ENCODE measurements at places on chromosomes 6 and 20. TPM values are rescaled to one million over a fixed set of nuclear protein-coding genes. Genes with fewer than 3 reads are reported as not detected.

DNA sequence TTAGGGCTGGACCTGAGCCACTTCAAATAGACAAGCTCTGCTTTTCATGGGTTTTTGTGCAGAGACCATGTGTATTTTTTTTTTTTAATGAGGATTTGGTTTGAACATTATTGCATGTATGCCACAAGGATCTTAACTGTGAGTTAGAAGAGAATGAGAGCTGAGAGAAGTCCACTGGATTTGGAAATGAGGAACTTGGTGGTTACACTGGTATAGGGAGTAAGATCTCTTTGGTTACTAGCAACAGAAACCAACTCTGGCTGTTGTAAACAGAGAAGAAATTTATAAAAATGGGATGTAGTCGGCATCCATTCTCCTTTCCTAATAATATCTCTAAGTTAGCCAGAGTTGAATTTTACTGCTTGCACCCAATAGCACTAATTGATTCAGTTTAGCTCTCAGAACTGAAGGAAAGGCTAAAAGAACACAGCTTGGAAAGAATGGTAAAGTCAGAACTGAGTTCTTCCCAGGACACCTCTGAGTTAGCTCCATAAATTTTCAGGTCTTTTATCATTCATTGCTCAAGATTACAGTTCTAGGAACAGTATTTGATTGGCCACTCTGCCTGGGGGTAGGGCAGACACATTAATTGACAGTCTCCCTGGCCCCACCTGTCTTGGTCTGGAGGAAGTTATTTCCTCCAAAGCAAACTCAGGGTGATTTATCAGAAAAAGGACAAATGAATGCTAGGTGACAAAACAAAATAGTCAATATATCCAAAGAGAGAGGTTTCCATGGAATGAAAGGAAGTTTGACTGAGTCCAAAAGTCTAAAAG lies 3.9 kb upstream of the WFDC2 start:
- DNase-seq, result no peak

The KCNK16 gene
- not detected for total RNA-seq

The POM121L2 gene
- not detected for total RNA-seq

GRCh38 chr20:3072530-3073250 lies 1.3 kb downstream of the OXT start:
- no peak for DNase-seq

- no peak for DNase-seq
Measured at GRCh38 chr20:63081831-63082230, 75.1 kb upstream of the BHLHE23 start.

The FLRT3 gene
- 7.9 TPM for total RNA-seq

The GRM4 gene
- total RNA-seq, result not detected

DNA sequence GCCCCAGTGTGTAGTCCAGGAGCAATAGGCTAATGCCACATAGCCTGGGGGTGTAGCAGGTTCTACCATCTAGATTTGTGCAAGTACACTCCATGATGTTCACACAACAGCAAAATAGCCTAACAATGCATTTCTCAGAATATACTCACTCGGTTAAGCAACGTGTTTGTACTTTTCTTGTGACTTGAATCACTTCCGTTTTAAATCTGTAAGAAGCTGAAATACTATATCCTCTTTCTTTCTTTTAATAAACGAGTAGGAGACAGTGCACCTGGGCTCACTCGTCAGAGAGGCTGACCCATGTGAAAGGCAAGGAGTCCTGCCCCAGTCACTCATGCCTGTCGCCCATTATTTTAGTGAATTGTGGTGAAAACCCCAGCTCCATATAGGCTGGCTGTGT lies 201.6 kb downstream of the FOXA2 start:
- DNase-seq, result no peak

GRCh38 chr6:27809939-27810767 lies 102.0 kb downstream of the OR2B2 start:
- DNase-seq, result peak; percentile 82

DNA sequence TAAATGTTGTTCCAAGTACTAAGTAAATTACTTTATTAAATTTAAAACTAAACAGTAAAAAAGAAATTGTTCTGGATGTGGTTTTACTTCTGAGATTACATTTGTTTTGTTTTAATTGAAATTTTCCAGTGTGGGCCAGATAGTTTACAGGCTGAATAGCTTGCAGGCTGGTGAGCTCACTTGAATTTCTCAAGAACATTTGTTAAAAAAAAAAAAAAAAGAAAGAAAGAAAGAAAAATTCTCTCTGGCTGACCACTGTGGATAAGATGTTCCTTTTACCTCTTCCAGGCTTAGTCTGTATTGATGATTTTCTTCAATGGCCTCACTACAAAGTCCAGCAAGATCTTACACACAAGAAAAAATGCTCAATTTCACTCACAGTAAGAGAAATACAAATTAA lies 85.4 kb downstream of the PLCG1 start:
- no peak for DNase-seq

GRCh38 chr6:163635731-163636364 lies 221.3 kb downstream of the QKI start:
- DNase-seq, result no peak

GRCh38 chr6:130632897-130633296 lies 194.3 kb upstream of the SMLR1 start:
- DNase-seq, result no peak

GRCh38 chr6:34158876-34159275 lies 13.0 kb upstream of the GRM4 start:
- no peak for DNase-seq

DNA sequence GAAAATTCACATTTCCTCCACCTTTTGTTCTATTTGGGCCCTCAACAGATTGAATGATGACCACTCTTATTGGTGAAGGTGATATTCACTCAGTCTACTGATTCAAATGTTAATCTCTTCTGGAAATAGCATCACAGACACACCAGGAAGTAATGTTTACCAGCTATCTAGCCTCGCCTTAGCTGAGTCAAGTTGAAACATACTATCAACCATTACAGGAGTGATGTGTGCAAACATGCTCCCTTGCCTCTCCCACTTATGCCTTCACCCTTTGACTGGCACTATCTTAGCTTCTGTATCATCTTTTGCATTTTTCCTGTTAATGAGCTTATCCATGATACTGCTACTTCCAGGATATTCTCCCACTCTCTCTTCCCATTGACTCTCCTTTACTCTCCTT lies 191.9 kb downstream of the CENPW start:
- DNase-seq, result no peak

GRCh38 chr6:1263850-1264377 lies 48.0 kb upstream of the FOXQ1 start:
- no peak for DNase-seq

The CRISP3 gene
- 0.13 TPM for total RNA-seq

DNA sequence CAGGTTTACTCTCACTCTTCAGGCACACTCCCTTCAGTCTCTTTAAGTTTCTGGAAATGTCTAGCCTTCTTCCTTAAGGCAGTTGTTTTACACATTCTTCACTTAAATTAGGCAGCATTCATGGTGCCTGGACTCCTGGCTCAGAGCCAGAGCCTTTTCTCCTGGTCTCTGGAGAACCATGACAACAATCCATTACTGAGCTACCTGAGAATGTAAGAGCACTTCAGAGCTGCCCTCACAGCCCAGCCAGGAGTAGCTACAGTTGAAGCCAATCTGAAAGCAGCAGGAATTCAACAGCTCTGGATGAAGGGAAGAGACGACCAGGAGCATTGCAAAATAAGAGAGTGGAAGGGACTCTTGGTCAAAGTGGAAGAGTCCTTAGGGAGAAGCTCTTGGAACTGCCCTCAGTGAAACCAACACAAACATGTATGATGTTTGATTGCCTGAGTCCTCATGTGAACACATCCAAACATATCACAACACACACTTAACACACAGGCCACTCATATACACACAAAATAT lies 416.8 kb upstream of the SPTLC3 start:
- DNase-seq, result no peak

DNA sequence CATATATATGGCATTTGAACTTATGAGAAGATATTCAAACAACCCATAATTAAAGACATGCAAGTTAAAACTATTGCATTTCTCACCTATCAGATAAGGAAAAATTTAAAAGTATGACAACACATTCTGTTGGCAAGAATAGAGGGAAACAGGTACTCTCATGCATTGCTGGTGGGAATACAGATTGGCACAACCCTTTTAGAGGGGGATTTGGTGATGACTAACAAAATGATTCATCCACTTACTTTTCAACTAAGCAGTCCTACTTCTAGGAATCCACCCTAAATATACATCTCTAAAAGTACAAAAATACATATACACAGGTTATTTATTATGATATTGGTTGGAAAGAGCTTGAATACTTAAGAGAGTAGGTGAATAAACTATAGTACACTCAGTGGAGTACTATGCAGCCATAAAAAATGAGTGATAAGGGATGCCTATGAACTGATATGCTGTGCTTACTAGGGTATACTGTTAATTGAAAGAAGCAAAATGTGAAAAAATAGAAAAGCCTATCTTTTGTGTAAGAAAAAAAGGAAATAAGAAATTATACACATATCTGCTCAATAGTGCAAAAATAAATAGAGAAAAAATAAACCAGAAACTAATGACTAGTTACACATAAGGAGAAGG lies 42.2 kb downstream of the ADAT2 start:
- DNase-seq, result no peak

The CCDC170 gene
- 0.45 TPM for total RNA-seq

DNA sequence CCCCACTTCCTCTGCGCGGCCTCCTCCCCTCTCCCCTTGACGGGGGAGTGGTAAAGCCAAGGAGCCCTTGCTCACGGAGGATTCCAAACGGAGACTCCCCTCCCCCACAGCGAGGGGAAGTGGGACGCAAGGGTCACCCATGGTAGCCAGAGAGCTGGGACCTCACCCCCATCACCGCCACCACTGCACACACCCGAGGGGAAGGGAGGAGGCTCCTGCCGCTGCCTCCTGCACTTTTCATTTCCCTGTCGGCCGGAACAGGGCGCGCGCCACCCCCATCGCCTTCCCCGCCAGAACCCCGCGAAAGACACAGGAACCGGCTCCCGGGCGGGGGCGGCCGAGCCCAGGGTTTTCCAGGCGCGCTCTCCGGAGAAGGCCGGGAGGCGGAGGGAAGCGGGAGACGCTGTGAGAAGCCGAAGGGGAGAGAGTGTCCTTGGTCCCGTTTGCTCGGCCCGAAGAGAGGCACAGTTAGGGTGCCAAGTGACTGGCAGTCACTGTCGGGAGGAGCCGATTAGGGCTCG lies 789 bp downstream of the CCND3 start:
- peak; percentile 65 for DNase-seq

- DNase-seq, result no peak
Measured at GRCh38 chr20:8662433-8662954, 406.4 kb upstream of the PLCB4 start.

DNA sequence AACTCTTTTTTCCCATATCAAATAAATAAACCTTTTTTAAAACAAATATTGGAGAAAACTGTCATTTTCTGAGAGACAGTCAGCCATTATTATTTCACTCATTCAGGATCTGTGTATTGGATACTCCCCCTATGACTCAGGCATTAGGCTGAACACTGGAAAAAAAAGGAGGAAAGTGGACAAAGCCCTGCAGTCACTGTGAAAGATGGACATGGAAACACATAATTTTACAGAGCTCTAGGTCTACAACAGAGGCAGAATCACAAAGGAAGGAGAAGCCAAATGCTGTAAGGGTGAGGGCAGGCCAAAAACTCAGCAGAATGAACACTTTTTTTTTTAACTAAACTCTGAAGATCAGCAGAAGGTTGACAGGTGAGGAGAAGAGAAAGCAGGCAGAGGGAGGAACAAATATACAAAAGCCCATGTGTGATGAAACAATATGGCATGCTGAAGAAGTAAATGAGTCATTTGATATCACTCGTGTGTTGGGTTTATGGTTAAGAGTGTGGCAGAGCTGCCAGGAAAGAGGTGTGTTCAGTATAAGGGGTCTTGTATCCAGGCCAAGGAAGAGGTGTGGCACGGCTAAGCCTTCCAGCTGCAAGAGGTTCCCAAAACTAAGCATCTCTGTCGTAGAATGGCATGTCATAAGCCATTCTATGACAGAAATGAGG lies 39.1 kb downstream of the EPB41L2 start:
- no peak for DNase-seq

DNA sequence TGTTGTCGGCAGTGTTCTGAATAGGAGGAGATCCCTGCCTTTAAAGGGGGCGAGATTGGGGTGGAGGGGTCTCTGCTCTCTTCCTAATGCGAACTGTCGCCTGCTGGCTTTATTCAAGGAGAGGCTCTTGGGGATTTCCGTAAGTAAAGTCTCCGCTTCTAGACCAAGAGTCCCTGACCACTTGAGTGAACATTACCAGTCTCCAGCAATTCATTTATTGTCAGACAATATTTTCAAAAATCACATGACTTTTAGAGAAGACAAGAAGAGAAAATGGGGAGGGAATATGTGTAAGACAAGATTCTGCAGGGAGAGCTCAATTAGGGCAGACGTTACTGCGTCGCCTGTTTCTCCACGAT lies 21.2 kb downstream of the POM121L2 start:
- no peak for DNase-seq

DNA sequence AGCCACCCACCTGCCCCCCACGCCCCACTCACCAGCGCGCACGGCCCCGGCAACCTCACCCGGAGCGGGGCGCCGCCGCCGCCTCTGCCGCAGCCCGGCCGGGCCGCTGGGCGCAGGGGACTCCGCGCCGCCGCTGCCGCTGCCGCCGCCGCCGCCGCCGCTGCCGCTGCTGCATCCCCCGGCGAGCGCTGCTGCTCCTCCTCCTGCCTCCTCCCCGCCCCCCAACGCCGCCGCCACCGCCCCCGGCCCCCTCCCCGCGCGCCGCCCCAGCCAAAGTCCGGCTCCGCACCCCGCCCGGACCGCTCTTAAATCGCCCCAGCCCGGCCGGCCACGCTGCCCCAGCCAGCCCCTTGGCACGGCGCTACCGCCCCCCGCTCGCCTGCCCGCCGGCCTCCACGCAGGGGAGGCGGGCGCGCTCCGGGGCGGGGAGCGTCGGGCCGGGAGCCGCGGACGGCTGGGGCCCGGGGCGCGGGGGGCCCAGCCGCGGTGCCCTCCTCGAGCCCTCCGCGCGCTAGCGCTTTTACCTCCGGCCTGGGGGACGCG lies at the start of gene SULF2:
Gene SULF2, minus strand, starts transcription at position 171 of the 543 bp plus-strand sequence. CDS start 28,118 bp downstream, outside the sequence.
- DNase-seq, result peak; percentile 84

The RIN2 gene
- 13.8 TPM for total RNA-seq

GRCh38 chr6:150322466-150322871 lies 46.3 kb upstream of the IYD start:
- DNase-seq, result no peak

DNA sequence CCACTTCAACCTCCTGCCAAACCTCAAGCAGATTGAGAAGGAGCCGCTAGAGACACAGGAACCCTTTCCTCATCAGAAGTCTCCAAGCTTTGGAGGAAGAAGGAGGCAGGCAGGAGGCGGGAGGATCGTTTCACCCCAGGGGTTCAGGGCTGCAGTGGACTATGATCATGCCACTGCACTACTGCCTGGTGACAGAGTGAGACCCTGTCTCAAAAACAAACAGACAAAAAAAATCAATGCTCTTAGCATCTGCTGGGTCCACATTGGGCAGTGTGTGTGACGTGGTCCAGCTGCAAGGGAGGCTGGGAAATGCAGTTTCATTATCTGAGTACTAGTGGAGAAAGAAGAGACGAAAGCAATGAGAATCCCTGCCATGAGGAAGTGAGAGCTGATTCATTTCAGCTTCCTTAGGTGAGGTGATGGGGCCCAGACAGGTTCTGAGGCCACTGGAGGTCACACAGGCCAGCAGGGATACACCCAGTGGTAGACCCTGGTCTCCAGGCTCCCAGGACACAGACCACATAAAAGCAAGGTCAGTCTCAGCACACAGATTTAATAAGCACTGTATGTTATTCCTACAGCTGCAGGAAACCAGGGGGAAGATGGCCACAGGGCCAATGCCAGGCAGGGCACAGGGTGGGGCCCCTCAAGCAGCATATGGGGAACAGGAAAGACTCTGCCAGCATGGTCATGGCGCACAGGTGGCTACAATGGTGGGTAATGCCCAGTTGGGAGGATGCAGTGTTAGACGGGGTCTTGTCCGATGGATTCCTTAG lies 4.3 kb downstream of the GFRA4 start:
- DNase-seq, result peak; percentile 15

Measured in left lobe of liver (tissue), 2 donors.